ENCODE measurements at places on chromosomes 7 and 10.

- no peak for DNase-seq
Measured at GRCh38 chr10:96413151-96413787, 54.5 kb upstream of the OPALIN start.

DNA sequence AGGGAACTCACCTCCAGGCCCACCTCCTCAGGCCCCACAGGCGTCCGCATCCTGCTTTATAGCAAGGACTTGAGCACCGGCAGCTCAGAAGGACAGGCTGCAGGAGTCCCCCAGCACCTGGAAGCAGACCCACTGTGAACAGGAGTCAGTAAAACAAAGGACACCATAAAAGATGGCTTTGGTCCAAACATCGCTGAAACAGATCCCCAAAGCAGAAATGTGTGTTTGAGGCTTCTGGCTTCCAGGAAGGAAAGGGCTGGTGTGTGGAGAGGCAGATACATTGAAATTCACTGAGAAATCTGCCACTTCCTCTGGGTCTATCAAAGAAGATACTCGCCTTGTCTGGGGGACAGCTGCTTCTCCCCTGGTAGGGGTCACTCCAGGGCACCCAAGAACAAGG is 286.2 kb downstream of the PLXNA4 start:
- DNase-seq = no peak

DNA sequence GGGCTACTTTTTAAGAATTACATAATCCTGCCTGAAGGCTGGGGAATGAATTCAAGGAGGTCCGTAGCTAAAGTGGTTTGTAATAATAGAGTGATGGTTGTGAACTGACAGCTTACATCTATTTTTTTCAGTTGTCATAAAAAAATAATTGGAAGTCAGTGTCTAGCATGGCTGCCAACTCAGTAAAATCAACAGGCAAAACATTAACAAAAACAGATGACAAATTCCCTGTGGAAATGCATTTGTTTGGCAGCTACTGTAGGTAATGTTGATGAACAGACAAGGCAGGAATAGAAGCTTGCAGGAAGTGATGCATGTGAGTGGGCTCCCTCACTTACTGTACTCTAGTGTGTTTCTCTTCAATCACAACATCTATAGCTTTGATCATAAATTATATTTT is 766.0 kb upstream of the POT1 start:
- no peak for DNase-seq

DNA sequence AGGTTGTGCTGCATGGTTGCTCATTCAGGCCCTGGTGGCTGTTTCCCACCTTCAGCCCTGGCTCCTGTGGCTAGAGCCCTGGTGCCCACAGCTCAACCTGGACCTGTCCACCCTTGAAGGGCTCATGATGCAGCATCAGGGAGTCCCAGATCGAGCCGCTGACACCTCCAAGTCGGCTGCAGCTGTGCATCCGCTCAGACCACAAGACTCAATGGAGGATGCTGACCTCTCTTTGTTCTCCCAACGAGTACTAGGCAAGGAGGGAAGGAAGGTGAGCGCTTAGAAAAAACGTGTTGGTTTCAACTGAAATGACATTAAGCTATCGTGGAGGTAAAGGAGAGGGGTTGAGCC is 9.5 kb upstream of the C10orf95 start:
- no peak for DNase-seq

- no peak for DNase-seq
Measured at GRCh38 chr10:86345296-86345858, 21.2 kb downstream of the GRID1 start.

DNA sequence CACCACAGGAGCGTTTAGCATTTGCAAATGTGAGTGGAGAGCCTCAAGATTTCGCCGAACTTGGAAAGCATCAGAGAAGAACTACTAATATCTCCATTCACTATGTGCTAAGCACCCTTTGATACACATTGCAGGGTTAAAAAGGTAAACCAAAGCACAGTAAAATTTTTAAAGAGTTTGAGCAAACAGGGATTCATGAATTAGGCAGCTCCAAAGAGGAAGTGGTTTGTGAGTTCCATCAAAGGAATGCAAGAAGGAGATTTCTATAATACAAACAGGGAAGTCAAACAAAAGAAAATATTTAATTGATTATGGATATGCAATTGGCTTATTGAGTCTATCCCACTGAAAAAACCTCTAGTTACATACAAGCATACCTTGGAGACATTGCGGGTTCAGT is 81.1 kb upstream of the TMEM72 start:
- DNase-seq = no peak

DNA sequence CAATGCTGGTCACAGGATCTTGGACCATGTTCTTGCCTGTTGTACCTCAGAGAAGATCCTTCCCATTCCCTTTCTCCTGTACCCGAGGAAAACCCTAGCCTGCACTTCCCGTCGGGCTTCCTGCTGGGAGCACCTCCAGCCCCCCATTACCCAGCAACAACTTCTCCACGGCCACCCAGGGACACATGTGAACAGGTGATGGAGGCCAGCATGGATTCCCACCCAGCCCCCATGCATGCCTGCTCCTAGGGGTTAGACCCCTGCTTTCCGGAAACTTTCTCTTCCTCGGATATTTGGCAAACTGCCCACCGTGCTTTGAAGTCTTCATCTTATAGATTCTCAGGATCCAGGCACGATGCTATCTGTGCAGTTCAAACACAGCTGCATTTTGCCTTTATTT is 67.3 kb downstream of the CALML3 start:
- no peak for DNase-seq

DNA sequence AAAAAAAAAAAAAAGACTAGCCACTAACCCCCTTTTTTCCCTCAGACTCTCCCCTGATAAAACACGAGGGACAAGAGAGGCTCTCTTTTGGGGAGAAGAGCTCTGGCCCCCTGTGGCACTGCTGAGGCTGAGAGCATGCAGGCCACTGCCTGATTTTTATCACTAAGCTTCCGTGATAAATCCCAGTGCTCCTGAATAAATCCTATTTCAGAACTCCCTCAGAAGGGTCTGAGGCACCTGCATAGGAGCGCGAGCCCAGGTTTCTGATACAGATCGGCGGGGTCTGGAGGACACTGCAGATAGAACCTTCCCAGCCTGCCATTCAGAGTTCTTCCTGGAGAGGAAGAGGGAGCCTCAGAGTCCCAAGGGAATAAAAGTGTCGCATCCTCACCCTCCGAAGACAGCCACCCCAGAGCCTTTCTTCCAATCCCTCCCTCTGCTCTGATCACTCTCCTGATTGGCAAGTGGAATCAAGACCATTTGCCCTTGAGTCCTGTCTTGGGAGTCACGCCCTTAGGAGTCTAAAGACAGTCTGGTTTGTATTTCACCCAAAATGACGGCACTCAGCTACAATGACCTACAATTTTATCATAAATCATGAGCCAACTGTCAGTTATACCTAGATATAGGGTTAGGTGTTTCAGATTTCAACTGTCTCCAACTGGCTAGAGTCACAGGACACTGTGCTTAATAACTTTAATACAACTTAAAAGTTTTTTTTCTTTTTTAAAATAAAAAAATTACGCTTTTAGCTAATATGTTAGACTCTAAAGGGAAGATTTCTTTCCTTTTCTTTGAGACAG is 153.5 kb downstream of the RNF216 start:
- no peak for DNase-seq

- no peak for DNase-seq
Measured at GRCh38 chr7:3371601-3372000, 70.5 kb downstream of the SDK1 start.

GRCh38 chr7:101630591-101630990 is 1.5 kb upstream of the MYL10 start:
- no peak for DNase-seq

GRCh38 chr7:99011706-99012404 is 132.1 kb downstream of the SMURF1 start:
- DNase-seq = no peak

DNA sequence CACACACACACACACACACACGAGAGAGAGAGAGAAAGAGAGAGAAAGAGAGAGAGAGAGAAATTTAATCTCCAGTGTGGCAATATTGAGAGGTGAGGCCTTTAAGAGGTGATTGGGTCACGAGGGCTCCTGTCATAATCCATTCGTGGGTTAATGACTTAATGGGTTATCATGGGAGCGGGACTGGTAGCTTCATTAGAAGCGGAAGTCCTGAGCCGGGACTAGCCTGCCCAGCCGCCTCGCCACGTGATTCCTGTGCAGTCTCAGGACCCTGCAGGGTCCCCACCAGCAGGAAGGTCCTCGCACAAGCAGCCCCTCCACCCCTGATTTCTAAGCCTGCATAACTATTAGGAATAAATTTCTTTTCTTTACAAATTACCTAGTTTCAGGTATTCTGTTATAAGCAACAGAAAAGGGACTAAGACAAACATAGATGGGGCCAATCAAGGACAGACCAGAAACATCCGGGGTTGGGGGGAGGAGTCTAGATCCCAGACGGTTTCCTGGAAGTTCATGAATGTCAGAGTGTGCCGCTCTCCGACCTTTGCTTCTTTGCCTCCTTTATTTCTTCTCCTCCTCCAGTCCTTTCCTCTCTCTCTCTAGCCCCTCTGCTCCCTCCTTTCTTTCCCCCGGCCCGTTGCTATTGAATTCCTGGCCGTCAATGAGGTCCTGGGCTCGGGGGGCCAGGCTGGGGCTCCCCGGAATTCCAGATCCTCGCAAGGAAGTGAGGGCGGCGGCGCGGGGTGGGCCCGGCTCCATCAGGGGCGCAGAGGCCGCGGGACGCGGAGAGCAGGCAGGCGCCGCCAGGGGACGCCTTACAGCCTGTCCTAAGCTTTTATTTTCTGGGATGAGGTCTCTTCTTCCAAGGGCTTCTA is 146.8 kb downstream of the CYP26A1 start:
- DNase-seq = no peak

DNA sequence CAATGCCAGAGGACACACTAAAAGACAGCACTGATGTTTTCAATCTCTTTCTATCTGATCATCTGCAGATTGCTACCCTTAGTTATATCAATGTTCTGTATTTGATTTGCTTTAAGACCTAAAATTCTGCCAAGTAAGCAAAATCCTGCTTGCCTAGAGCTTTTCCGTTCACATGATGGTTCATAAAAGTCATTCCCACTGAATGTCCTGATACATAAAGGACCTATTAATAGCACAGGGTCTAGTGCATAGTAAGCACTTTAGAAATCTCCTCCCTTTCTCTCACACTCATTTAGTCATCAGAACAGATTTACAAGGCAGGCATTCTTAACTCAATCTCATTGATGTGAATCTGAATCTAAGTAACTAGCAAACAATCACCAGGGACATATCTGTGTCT is 68.8 kb downstream of the PCGF5 start:
- DNase-seq = no peak

DNA sequence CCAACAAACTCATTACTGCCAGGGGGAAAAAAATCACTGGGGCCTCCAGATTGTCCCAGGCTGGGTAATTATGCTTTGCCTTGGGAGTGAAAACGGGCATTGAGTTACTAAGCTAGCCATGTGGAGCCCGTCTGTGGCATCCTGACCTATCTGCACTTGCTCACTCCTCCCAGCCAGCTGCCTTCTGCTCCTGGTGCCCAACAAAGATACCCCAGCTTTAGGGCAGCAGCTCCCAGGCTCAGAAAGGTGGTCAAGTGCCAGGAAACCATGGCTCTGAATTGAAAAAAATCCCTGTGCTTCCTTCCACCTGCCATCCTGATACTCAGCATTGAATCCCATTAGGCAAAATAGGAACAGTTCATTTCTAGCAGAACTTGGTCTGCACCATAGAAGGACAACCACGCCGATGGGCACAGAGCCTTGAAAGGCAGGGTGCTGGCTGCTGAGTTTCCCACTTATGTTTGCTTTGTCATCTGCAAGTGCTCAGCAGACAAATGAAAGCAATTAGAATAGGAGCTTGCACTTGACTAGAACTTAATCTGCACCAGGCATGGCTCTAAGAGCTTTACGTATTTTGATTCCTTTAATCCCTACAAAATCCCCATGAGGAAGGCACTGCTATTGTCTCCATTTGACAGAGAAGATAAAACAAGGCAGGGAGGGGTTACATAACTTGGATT is 42.8 kb downstream of the HSPA12A start:
- DNase-seq = no peak

GRCh38 chr7:81150951-81151361 is 232.1 kb upstream of the SEMA3C start:
- no peak for DNase-seq

DNA sequence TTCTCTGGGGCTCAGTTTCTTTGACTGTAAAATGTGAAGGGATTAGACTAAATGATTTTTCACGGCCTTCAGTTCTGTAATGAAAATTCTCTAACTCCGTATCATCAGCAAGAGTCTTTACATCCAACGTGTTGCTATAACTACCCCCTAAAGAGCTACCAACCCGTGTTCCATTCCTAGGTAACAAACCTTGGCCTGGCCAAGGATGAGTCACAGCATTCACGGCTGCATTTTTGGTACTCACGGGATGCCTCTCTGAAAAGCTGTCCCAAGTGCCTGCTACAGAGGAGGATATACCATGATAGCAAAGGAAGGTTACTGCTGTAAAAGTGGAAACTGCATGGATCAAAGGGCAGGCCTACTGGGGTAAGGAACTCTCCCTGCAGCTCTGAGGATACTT is 5.9 kb downstream of the LRRC4 start:
- DNase-seq = no peak

GRCh38 chr7:146146831-146147486 is 30.4 kb downstream of the CNTNAP2 start:
- DNase-seq = no peak

DNA sequence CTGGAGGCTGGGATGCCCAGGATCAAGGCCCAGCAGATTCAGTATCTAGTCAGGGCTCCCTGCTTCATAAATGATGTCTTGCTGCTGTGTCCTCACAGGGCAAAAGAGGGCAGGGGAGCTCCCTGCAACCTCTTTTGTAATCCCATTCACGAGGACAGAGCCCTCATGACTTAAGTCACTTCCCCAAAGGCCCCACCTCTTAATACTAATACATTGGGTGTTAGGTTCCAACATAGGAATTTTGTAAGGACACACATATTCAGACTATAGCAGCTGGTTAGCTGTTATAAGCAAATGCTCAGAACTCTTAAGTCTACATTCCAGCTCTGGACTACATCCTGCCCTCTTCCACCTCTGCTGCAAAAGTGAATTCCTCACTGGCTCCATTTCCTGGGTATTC is 63.0 kb downstream of the VOPP1 start:
- DNase-seq = no peak

- no peak for DNase-seq
Measured at GRCh38 chr10:87746911-87747310, 71.1 kb downstream of the ATAD1 start.

- no peak for DNase-seq
Measured at GRCh38 chr10:117454502-117454901, 79.3 kb upstream of the PDZD8 start.

- DNase-seq = no peak
Measured at GRCh38 chr10:14056610-14057332, 274.0 kb downstream of the FRMD4A start.

DNA sequence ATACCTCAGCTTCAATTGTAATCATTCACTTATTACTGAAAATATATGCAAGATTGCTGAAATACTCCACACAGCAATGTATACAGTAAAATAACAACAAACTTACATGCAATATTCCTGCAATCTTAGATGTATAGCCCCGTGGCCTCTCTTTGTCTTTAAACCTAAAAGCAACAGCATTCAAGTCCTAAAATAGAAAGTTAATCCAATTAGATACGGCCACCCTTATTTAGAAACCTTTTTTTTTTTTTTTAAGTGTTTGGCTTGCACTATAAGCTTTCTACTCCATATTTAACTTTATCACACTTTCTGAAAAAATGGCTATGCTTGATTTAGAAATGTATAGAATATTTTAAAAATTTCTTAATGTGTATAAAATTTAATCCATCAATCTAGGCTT is 67.6 kb downstream of the IDE start:
- no peak for DNase-seq

Data from stimulated activated CD4-positive, alpha-beta T cell treated with anti-CD3 and anti-CD28 coated beads, Interleukin-1b, Interleukin-23, amount 100 ng/mL, for 4 hours (primary cell).